ENCODE measurements at places on chromosomes 5 and 9.

GRCh38 chr5:12911156-12911555, 1006.9 kb upstream of the CTNND2 start:
- no peak for DNase-seq

DNA sequence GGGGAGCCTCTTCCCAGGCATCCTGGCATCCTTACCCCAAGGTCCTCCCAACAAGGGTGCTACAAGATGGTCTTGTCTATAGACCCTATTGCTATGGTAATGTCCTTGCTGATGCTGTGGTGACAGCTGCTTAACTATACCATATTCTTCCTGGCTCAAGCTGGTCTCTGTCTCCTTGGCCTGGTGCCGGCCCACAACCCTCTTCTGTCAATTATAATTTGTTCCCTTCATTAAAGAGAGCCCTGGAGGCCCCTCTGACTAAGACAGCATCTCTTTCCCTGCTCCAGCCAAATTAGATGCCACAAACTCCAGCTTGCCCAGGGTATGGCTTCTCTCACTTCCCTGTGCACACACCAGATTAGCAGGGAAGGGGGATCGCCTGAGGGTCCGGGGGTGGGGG, 86.7 kb downstream of the PSD2 start:
- DNase-seq: no peak

DNA sequence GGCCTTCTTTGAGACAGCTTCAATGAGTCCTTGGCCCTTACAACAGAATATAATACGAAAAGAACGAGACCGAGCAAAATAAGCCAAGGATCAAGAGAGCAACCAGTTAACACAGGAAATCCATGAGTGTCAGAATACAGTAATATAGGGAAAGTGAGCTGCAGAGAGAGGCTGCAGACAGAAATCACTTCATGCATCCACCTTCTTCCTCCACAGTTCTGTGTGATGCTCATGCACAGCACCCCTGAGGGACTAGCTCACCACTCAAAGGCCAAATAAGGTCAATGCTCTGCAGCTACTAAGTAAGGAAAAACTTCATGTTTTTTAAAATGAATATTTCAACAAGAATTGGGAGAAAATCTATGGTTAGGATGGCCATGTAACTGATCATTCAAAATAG, 257.1 kb downstream of the MCTP1 start:
- no peak for DNase-seq

DNA sequence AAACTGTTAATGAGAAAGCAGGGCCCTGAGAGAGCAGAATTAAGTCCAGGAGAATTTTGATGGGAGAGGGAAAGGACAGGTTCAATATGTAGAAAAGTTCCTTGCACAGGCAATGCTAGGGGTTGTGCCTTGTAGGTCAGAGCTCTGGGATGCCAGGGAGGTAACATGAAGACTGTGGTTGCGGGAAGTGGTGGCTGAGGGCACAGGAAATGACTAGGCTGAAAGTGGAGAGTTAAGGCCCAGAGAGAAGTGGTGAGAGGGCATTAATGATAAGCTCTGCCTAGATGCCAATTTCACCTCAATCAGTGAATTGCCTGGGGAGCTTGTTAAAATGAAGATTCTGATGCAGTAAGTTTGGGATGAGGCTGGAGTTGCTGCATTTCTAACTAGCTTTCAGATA, 31.5 kb upstream of the PPP3R2 start:
- DNase-seq: peak; percentile 12

GRCh38 chr9:108963459-108964143, 29.4 kb downstream of the ABITRAM start:
- DNase-seq: no peak

All from DMS53 (cell line).